ENCODE measurements at places on chromosomes 16 and 17.

DNA sequence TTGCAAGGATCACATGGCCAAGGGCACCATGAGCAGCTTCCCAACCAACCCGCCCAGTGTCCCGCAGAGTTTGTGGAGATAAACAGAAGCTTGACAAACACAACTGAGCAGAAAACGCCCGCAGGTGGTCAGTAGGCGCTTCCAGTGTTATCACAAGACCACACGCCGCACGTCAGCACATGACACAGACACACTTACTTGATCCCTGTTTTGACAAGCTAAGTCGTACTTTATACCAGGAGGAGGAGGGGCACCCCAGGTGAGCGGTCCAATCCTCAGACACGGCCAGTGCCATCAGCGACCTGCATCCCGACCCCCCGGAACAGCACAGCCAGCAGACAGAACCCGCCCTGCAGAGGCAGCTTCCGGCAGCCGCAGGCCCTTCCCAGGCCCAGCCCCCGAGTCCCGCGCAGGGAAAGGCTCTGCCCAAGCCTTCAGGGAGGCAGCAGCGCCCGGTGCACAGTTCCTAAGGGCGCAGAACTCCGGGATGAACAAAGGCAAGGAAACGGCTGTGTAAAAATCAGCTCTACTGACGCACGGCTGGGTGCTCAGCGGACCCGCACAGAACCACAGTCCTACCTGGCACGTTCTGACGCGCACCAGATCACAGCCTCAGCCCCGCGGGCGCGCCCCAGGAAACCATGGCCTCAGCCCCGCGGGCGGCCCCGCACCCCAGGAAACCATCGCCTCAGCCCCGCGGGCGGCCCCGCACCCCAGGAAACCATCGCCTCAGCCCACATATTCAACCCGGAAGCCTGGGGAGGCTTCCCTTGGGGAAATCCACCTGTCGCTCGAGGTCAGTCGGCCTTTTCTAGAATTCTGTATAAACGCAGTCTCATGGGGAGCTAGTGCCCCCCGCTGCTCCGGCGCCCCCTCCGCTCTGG is 27.8 kb downstream of the AXIN1 start:
- DNase-seq, result peak; percentile 69

DNA sequence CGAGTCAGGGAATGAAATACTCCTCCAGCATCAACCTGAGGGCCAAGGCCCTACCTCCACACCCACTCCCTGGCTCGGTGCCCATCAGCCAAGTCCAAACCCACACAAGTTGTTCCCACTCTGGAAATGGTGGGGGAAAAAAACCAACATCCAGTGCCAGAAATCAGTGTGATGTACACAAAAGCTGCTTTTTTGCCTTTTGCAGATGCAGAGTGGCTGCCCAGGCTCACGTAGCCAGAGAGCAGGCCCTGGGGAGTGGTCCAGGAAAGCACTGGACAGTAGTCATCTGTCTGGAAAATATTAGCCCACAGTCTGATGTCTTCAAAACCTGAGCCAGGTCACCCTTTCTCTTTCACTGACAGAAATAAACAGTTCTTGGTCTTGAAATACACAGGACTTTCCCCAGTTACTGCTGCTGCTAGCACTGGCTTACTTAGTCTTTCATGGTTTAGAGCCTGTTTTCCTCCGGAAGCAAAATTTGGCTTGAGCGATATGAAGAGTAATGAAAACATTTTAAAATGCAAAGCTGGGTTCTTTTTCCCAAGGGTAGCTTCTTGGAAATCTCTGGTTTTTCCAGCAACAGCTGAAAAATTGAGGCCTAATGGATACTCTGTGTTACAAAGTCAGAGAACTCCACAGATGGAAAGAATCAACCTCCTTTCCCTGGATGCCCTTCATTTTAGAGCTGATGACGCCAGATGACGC is 18.2 kb upstream of the NOS2 start:
- DNase-seq, result no peak

- no peak for DNase-seq
These were observed 330 bp downstream of the CASKIN2 start for GRCh38 chr17:75514919-75515495.

- DNase-seq, result no peak
These were observed 197.0 kb downstream of the MAF start for GRCh38 chr16:79403534-79403933.

DNA sequence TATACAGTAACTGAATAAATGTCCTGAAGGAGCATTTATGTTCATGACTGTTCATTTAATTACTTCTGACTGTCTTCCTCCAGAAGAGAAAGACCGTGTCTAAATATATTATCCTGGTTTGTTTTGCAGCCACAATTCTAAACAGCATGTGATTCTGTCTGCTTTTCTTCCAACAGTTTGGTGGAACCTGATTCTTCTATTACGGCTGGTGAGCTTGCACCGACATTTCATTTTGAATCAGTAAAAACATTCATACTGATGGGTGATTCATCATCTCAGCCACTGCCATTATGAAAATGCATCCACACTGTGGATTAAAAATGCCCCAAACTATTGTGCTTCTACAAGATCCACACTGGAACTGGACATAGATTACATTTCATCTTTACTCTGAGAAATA is 16.9 kb downstream of the KNOP1 start:
- no peak for DNase-seq

GRCh38 chr17:82047379-82047778 is 4.2 kb downstream of the RFNG start:
- DNase-seq, result no peak
